ENCODE measurements at places on chromosomes 2 and 18.

DNA sequence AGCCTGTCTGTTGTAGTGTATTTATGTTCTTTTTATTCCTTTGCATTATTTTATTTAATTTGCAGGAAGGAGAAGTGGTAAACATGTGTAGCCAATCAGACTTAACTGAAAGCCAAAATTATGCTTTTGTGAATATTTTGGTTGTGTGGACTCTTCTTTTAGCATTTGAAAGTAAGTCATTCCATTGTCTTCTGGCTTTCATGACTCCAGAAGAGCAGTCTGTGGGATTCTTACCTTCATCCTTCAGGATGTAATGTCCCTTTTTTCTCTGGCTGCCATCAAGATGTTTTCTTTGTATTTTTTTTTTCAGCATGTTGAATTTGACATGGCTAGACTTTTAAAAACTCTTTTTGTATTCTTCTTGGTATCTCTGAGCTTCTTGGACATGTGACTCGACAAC lies 895.2 kb upstream of the ZEB2 start:
- no peak for DNase-seq

- DNase-seq, result no peak
Observed at GRCh38 chr2:174076040-174076439, 110.9 kb upstream of the SP3 start.

- no peak for DNase-seq
Observed at GRCh38 chr2:109305490-109306167, 176.6 kb downstream of the SH3RF3 start.

DNA sequence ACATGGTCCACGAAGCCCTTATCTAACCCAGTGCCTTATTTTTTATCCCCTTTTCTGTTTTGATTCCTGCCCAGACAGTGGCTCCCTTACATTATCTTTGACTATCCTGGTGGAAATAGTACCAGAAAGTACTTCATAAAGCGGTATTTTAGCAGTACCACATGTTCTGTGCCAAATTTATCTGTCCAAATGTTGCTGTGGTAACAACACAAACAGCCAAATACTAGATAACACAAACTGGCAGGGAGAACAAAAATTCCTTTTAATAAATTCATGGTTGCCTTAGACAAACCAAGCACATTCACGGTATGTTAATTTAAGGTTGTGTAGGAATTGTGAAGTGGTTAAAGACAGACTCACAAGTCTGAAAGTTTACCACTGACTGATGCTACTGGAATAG lies 187.9 kb upstream of the LHCGR start:
- no peak for DNase-seq

DNA sequence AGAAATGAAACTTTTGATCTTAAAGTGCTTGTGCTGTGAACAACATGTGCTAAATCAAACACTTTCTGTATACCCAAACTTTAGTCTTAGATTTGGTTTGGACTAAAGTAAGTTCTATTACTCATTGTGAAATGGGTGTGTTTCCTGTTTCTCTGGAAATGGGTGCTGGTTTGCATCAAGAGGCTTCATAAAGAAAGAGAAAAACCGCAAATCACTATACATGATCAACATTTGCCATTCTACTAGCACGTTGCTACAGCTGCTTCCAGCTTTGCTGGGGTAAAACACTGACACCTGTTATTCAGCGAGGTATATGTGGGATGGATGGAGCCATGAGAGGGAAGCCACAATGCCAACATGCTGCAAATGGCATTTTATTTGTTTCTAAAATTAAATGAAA lies 547.0 kb upstream of the ACVR2A start:
- no peak for DNase-seq

DNA sequence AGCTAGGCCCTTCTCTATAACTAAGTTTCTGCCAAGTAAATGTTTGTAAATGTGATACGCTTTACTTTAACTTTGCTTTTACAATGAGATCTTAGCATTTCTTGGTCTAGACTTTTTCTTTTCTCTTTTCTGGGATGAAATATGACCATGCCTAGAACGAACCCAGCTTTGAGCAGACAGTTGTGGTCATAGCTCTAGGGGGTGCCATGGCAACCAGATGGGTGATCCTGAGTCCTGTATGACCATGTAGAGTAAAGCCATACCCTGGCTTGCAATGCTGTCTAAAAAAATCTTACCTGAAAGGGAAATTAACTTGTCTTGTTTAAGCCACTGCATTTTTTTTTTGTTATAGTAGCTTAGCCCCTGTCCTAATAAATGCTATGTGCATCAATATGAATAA lies 956.3 kb downstream of the SLC4A3 start:
- no peak for DNase-seq

GRCh38 chr2:20016346-20016745 lies 3.9 kb upstream of the MATN3 start:
- no peak for DNase-seq

DNA sequence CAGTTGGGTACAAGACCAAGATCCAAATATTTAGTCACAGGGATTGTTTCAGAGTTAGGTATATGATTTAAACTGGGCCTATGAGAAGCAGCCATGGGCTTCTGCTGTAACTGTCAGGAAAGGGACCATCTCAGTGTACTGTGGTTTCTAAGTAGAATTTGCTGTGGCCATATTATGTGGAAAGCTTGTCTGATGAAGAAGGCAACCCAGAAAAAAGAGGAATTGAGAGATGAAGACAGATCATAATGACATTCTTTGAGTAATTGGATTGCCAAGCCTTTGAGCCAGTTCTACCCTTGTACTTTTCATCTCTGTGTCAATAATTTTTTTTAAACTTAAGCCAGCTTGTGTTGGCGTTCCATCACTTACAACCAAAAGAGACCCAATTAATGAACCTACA lies 259.6 kb downstream of the NUP35 start:
- no peak for DNase-seq

Measured in SHP77 treated with DMSO at 0.1 percent for 48 hours (cell line).